ENCODE measurements at places on chromosomes 2 and 18. TPM values are rescaled to one million over a fixed set of nuclear protein-coding genes. Genes with fewer than 3 reads are reported as not detected.

DNA sequence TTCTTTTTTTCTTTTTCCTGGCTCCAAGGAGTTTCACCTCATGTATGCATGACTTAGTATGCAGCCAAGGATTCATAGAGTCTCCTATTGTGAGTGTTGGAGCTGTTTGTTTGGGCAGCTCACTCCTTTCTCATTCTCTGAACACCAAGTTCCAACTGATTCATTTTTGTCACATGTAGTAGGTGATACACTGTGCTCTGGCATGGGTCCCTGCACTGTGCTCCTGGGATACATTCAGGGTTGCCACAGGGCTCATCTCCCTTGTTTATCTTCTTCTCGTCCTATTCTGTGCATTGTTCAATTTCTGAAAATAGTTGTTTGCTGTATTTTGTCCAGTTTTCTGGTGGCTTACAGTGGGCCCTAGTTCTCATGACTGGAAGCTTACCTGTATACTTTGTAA lies 96.8 kb downstream of the ZNF407 start:
- H3K4me3 ChIP-seq = no peak overlapping the region
- peaks cover 12% of the 10 kb centered on the region for H3K4me1 ChIP-seq
- no peaks in the 10 kb centered on the region for H3K27me3 ChIP-seq
- no peak for DNase-seq

Gene CHMP1B
- 20.4 TPM for total RNA-seq

DNA sequence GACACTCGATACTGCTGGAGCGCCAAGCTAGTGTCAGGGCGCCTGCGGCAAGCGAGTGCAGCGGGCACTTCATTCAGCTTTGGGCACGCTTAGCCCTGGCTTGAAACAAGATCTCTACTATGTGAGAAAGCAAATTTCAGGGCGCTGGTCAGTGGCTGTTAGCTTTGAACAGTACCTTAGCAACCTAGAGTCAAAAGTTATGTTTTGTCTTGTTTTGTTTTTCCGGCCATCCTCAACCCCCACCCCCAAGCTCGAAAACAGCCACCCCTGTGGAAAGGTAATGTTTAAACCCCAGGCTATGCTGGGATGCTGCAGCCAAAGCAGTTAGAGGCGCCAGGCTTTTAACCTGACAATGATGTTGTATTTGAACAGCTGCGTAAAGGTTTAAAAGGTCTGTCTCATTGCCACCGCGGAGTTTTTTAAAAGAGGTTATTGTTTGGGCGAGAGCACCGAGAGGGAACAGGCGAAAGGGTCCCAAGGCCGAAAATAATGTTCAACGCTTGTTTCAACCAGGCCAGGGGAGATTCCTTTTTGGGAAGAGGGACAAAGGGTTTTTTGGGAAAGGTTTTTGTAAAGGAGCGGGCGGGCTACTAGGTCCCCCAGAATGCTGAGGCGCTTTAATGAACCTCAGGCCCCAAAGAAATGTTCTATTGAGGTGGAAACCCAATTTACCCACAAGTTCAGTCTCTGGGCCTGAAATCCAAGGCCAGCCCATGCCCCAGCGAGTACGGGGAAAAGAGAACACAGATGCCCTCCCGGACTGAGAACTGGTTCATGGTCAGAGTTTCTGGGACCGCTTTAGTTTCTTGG lies 2.3 kb upstream of the HOXD10 start:
- DNase-seq = no peak
- H3K4me3 ChIP-seq = no peak overlapping the region
- no peak overlapping the region for H3K27ac ChIP-seq

Gene FBXO41
- 27.7 TPM for total RNA-seq

- peak overlapping the region; percentile 92 for H3K4me3 ChIP-seq
- H3K27me3 ChIP-seq = no peaks in the 10 kb centered on the region
- peaks cover 24% of the 10 kb centered on the region for H3K36me3 ChIP-seq
- H3K4me1 ChIP-seq = peaks cover 45% of the 10 kb centered on the region
Observed at GRCh38 chr2:112482309-112483041, 519 bp downstream of the TTL start.

DNA sequence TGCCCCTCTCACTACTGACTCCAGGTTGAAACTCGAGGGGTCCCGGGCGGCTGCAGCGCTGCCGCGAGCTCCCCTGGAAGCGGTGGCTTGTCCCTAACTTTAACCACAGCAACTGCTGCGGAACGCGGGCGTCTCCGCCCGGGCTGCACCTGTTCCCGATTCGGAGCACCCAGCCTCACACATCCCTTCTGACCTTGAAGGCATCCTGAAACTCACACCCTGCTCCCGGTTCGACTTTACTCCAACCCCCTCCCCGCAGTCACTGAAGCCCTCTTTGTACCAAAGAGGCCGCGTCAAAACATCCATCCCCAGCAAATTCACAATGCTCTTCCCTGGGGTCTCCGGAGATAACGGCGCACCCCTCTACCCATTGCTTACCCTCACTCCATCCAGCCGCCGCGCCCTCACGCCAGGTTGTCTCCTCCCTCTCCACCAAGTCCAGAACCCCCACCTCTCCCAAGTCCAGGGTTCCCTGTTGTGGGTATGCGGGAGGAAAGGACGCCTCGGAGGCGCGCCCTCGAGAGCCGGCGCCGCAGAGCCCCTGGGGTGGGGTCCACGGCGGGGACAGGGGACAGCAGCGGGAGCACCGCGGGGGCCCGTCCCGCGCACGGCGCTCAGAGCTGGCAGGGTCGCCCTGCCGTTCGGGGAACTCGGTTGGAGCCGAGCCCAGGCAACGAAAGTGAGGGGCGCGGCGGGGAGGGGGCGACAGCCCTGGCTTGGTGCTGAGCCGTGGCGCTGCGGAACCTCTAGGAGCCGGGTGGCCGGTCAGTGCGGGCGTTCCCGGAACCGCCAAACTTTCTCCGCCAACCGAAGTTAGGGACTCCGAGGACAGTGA lies 934 bp downstream of the MYO5B start:
- peak overlapping the region; percentile 42 for H3K4me3 ChIP-seq
- peaks cover 21% of the 10 kb centered on the region for H3K4me1 ChIP-seq
- H3K36me3 ChIP-seq = no peaks in the 10 kb centered on the region
- no peak overlapping the region for H3K27ac ChIP-seq

Gene TP53I3
- 1.0 TPM for total RNA-seq

Gene CBLN2
- total RNA-seq = not detected

GRCh38 chr2:129876541-129876940 lies 102.9 kb upstream of the RAB6C start:
- no peaks in the 10 kb centered on the region for H3K36me3 ChIP-seq
- no peak for DNase-seq
- H3K27ac ChIP-seq = peak overlapping the region; percentile 87

GRCh38 chr2:225353579-225354085 lies 45.9 kb upstream of the NYAP2 start:
- H3K27ac ChIP-seq = no peak overlapping the region
- no peak for DNase-seq
- H3K4me1 ChIP-seq = peaks cover 2% of the 10 kb centered on the region
- no peak overlapping the region for H3K4me3 ChIP-seq
- H3K27me3 ChIP-seq = peaks cover 15% of the 10 kb centered on the region
- no peaks in the 10 kb centered on the region for H3K36me3 ChIP-seq

DNA sequence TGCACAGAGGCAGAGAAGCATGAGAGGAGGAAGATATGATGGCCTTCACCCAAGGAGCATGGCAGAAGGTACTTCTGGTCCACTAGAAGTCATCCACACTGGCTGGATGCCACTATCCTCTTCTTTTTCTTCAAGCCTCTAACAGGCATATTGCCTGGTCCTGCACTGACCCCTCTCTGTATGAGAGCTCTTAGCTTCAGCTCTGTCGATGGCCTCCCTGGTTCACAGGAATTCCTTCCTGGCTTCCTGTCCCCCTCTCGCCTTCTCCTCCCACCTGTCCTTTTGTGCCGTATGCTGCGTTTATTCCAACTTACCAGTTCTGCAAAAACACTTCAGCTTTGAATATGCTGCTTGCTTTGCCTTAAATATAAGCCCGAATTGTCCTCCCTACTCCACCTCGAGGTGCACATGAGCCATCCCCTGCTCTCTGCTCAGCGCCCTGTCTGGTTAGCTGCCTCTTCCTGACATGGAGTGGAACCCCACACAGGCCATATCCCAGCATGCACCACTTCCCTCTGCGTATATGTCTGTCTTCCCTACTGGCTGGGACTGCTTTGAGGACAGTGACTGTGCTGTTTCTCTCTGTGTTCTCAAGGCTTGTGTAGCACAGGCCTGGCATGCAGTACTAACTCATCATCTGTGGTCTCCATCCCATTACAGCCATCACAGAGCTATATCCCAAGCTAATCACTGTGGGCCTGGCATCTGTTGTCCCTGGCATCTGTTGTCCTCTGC lies 474.9 kb downstream of the EIPR1 start:
- H3K36me3 ChIP-seq = no peaks in the 10 kb centered on the region
- DNase-seq = no peak
- H3K27ac ChIP-seq = no peak overlapping the region
- H3K4me1 ChIP-seq = peaks cover 13% of the 10 kb centered on the region
- H3K27me3 ChIP-seq = no peaks in the 10 kb centered on the region

- no peak overlapping the region for H3K27ac ChIP-seq
- H3K4me3 ChIP-seq = no peak overlapping the region
- H3K4me1 ChIP-seq = no peaks in the 10 kb centered on the region
- no peaks in the 10 kb centered on the region for H3K27me3 ChIP-seq
- no peak for DNase-seq
Observed at GRCh38 chr2:123095219-123095835, 929.8 kb upstream of the CNTNAP5 start.

- no peaks in the 10 kb centered on the region for H3K4me1 ChIP-seq
- H3K4me3 ChIP-seq = no peak overlapping the region
- H3K27ac ChIP-seq = no peak overlapping the region
- DNase-seq = no peak
- no peaks in the 10 kb centered on the region for H3K36me3 ChIP-seq
- H3K27me3 ChIP-seq = no peaks in the 10 kb centered on the region
Observed at GRCh38 chr2:20401489-20401835, 45.4 kb upstream of the RHOB start.

GRCh38 chr2:222176890-222177289 lies 121.9 kb downstream of the PAX3 start:
- H3K27me3 ChIP-seq = peaks cover 2% of the 10 kb centered on the region
- H3K4me1 ChIP-seq = no peaks in the 10 kb centered on the region
- no peak for DNase-seq
- no peak overlapping the region for H3K27ac ChIP-seq

- peaks cover 4% of the 10 kb centered on the region for H3K4me1 ChIP-seq
- no peaks in the 10 kb centered on the region for H3K36me3 ChIP-seq
- H3K27ac ChIP-seq = no peak overlapping the region
- no peak overlapping the region for H3K4me3 ChIP-seq
- no peak for DNase-seq
Observed at GRCh38 chr2:176446718-176447414, 177.6 kb downstream of the MTX2 start.

GRCh38 chr2:890791-891190 lies 59.9 kb upstream of the SNTG2 start:
- H3K4me3 ChIP-seq = no peak overlapping the region
- no peaks in the 10 kb centered on the region for H3K4me1 ChIP-seq
- no peak for DNase-seq
- H3K27me3 ChIP-seq = peaks cover 23% of the 10 kb centered on the region
- no peak overlapping the region for H3K27ac ChIP-seq

DNA sequence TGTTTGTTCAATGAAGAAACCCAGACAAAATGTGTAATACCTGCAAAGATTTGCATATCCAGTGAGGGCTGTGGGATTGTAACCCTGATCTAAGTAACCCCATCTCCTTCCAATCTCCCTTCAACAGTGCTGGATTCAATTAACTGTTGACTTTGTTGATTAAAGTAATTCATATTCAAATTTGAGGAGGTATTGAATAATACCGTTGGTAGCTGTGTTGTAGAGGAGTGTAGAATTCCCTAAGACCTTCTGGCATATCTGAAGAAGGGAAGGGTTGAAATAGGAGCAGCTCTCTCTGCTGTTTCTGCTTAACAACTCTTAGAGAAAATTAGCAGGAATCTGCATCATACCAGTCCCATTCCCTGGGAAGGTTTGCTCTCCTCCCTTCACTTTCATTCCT lies 28.2 kb downstream of the MAIP1 start:
- peaks cover 15% of the 10 kb centered on the region for H3K4me1 ChIP-seq
- no peaks in the 10 kb centered on the region for H3K36me3 ChIP-seq
- no peak overlapping the region for H3K4me3 ChIP-seq

Gene DSG4
- not detected for total RNA-seq

Gene ACKR3
- total RNA-seq = 1.2 TPM

Gene TSPYL6
- not detected for total RNA-seq

GRCh38 chr18:45684341-45685115 lies 39.5 kb upstream of the SLC14A1 start:
- H3K4me1 ChIP-seq = peaks cover 60% of the 10 kb centered on the region
- no peak for DNase-seq
- H3K36me3 ChIP-seq = no peaks in the 10 kb centered on the region
- no peak overlapping the region for H3K27ac ChIP-seq
- H3K27me3 ChIP-seq = peaks cover 20% of the 10 kb centered on the region
- H3K4me3 ChIP-seq = no peak overlapping the region

DNA sequence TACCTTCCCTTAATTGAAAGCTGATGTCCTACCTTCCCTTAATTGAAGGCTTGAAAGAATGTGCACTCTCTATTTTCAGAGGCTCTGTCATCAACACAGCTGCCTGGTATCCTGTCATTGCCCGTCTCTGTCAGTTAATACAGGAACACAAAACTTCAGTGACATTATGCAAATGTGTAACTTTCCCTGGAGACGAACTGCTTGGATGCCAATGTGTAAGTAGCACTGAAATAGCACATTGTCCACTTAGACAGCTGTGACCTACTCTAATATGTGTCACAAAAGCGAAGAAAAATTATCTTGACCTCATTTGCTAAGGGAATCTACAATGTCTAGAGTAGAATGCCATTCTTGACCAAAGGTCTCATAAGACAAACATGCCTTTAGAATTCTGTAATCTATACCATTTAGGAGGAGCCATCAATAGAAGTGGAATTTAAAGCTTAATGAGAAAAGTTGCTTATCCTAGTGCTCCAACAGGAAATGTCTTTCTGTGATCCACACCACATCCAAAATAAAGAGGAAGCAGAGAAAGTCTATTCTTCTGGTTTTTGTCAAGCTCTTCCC lies 138.1 kb downstream of the BARD1 start:
- DNase-seq = no peak
- H3K27me3 ChIP-seq = peaks cover 2% of the 10 kb centered on the region
- no peaks in the 10 kb centered on the region for H3K36me3 ChIP-seq
- no peak overlapping the region for H3K27ac ChIP-seq

DNA sequence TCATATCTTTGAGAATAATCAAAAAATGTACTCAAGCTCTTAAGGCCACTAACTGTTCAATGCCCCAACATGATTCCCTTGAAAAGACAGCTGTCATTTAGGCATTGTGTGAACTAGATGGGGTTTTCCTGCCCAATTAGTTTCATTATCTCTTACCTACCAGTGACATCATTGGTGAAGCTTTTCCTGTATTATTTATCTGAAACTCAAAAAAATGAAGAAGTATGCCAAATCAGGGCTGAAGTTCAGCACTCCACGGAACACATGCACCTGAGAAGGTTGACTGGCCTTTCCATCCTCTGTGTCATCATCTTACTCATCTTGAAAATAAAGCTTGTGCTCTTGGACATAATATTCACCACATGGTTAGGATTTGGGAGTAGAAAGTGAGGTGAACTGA lies 126.4 kb downstream of the TXNL1 start:
- DNase-seq = no peak
- H3K27me3 ChIP-seq = peaks cover 3% of the 10 kb centered on the region
- no peak overlapping the region for H3K27ac ChIP-seq
- peaks cover 6% of the 10 kb centered on the region for H3K4me1 ChIP-seq
- no peak overlapping the region for H3K4me3 ChIP-seq

Gene MAPRE3
- total RNA-seq = 4.1 TPM
